ENCODE measurements at places on chromosomes 3 and 15.

GRCh38 chr3:77935418-77935817, 895.5 kb downstream of the ROBO2 start:
- DNase-seq = no peak

GRCh38 chr15:73697033-73697467, 12.9 kb downstream of the CD276 start:
- peak; percentile 88 for DNase-seq

DNA sequence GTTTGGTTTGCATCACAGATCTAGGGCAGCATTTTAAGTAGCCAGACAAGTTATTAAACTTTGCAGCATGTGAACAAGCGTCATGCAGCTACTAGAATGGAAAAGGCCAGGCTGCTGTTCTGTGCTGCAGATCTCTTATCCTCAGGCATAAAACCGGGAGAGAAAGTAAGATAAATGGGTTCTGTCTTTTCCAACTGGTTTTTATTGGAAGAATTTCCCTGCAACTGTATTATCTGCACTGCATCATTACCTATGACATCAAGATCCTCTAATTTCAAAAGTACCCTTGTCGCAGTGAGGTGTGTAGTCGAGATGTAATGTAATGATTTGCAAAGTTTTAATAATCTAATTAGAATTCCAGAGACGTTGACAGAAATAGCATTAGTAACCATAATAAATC, 240.3 kb downstream of the FEZF2 start:
- DNase-seq = no peak

DNA sequence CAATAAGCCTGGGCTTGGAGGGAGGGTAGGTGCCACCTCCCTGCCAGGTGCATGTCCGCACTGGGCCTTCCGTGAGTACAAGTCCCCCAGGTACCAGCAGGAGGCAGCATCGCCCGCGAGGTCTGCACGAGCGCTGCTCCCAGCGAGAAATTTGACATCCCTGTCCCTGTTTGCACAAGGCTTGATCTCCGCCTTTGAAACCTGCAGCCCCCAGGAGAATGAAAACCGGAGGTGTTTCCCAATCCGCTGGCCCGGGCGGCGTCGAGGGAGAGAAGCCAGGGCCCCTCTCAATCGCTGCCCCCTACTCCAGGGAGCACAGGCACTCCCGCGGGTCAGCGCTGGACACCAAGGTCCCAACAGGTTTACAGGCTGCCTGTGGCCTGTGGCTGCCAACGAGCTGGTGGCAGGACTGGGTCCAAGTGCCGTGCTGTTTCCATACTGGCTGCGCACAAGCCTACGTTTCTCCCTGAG, 961 bp downstream of the HAPLN3 start:
- DNase-seq = peak; percentile 92

DNA sequence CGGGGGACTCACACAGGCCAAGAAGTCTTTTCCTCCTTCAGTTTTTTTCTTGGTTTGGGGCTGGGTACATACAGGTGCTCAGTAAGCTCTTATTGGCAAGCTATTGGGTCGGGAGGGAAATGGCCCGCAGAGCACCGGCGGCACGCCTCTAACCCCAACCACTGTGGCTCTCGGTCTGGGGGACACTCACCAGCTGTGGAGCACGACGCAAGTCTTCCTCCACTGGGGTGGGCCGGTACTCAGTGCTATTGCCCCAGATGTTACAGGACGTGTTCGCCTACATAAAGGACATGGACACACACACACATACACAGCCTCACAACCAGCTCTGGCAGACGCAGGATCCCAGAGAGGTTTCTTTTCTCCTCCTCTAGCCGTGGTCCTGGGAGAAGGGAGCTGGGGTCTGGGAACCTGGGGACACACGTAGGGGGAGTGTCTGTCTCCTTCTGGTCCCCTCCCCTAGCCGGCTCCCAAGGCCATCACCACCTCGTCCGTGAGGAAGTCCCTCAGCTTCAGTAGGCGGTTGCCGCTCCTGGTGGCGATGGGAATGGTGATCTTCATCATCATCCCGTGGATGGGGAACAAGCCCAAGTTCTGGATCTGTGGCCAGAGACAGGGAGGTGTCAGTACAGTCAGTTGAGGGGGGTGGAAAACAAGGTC, 33.4 kb downstream of the FEM1B start:
- peak; percentile 6 for DNase-seq

GRCh38 chr3:64502284-64502683, 185.5 kb downstream of the ADAMTS9 start:
- no peak for DNase-seq

DNA sequence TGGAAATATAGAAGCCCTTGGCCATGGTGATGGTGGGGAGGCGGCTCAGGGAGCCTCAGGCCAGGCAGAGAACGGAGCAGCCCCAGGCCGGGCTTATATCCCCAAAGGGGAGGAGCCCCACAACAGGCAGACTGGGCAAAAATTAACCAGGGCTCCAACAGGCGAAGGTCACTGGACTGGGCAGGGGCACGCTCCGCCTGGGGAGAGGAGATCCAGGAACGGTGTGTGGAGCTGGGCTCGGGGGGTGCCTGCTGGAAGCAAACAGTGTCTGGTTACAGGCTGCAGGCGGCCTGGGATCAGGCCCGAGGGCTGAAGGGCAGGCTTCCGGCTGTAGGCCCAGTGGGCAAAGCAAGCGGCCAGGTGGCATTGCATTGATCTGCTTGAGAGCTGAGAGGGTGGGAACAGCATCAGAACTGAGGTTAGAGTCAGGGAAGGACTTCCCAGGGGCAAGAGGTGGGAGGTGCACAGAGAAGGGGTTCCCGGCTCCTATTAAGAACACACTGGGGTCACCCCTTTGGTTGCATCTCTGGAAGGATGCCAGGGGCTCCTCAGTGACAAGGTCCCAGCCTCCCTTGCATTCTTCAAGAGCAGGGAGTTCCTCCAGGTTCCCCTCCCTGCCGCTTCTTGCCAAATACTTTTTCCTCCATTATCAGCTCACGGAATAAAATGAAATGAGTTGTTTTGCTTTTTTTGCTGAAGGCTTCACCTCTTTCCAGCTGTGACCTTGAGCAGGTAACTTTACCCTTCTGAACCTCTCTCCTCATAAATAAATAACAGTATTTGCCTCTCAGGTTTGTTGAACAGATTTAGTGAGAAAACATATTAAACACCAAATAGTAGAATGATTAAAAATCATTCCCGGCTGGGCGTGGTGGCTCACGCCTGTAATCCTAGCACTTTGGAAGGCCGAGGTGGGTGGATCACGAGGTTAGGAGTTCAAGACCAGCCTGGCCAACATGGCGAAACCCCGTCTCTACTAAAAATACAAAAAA, 7.8 kb downstream of the ANPEP start:
- DNase-seq = peak; percentile 3

DNA sequence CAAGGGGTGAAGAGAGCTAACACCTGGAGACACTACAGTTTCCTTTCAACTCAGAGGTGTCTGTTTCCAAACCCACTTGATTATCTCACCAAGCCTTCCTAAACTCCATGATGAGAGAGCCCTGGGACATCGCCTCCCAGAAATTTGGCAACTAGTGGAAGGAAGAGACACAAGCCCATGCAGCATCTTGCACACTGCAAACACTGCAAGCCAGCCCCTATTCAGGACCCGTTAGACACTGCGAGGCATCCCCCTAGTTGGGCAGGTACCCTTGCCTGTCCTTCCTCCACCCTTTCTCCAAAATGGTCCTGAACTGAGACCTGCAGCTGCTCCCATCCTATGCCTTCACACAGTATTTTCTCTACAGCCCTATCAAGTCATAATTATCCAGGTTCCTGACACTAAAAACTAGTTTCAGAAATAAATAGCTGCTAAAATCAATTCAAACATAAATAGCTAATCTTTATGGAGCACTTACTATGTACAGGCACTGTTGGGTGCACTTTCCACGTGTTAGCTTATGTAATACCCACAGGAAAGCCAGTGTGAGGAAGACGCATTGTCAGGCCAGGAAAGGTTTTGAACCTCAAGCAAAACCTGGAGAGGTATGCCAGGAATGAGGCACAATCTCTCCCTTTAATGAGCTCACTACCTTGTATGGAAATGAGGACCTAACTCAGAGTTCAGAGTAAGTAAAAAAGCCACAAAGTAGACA, 2.8 kb downstream of the MAGI1 start:
- no peak for DNase-seq

DNA sequence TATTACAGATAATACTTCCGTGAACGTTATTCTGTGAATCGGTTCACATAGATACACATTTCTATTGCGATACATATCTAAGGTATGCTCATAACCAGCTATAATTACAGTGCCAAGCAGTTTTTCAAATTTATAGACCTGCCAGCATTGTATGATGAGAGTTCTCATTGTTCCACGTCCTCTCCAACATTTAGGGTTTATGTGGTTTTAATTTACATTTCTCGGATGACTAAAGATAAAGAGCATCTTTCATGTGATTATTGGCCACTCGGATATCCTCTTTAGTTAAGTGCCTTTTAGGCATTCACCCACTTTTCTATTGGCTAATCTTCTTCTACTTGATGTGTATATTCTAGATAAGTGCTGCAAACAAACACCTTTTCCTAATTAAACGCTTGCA, 134.7 kb upstream of the CCDC54 start:
- DNase-seq = no peak

DNA sequence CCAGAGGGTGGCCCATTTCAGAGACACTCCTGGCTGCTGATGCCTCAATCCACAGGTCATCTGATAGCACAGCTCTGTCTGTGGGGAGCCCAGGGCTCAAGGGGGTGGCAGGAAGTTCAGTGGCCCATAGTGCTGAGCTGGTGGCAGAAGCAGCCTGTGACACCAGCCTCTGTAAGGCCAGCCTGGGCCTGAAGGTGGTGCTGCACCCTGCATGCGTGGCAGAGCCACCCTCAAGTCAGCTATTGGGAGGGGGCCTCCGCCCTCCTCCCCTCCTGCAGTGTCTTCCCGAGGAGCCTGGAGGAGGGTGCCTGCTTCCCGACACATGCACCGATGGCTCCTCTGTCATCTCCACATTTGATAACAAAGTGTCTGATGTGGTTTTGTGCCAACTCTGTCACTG, 3.0 kb downstream of the PLA1A start:
- peak; percentile 31 for DNase-seq

DNA sequence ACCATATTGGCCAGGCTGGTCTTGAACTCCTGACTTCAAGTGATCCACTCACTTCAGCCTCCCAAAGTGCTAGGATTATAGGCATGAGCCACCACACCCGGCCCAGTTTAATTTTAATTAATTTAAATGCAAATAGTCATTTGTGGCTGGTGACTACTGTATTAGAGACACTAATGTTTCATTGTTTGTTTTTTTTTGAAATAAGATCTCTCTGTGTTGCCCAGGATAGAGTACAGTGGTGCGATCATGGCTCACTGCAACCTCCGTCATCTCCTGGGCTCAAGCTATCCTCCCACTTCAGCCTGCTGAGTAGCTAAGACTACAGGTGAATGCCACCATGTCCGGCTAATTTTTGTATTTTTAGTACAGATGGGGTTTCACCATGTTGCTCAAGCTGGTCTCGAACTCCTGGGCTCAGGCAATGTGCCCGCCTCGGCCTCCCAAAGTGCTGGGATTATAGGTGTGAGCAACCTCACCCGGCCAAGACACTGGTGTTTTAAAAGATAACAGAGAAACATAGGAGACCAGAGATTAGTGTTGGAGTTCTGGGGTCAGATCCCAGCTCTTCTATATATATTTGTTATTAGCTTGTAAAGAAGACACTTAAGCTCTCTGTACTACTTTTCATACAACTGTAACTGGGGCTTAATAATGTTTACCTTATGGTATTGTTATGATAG, 34.5 kb upstream of the RAB11A start:
- DNase-seq = no peak

DNA sequence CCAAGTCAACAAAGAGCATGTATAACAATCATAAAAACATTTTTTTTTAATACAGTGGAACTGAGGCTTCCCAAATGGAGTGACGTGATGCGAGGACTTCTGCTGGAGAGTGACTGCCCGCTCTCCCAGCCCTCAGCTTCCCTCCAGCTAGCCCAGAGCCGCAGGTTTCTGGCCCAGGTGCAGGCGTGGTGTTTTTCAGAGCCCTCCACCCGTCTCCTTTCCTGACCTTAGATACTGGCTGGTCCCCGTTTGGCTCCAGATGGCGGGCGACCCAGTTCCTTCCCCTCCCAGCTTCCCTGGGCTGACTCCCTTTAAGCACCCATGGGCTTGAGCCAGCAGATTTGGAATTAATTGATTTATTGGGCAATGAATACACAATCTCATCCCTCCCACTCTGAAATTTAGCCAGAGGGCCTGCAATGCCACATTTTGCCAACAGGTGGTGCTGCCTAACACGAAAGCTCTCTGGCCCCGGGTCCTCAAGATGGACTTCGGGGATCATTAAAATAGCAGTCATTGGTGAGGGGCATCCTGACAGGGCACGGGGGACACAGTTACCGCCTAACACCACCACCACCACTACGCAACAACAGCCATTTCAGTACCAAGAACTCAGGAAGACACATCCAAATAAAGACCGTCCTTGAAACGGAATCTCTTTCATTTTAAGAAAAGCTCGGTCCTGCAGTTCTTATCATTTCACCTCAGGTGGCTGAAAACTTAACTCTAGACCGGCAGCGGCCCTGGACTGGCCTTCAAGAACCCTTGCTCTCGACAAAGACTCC, 47.5 kb upstream of the MUC4 start:
- peak; percentile 80 for DNase-seq

DNA sequence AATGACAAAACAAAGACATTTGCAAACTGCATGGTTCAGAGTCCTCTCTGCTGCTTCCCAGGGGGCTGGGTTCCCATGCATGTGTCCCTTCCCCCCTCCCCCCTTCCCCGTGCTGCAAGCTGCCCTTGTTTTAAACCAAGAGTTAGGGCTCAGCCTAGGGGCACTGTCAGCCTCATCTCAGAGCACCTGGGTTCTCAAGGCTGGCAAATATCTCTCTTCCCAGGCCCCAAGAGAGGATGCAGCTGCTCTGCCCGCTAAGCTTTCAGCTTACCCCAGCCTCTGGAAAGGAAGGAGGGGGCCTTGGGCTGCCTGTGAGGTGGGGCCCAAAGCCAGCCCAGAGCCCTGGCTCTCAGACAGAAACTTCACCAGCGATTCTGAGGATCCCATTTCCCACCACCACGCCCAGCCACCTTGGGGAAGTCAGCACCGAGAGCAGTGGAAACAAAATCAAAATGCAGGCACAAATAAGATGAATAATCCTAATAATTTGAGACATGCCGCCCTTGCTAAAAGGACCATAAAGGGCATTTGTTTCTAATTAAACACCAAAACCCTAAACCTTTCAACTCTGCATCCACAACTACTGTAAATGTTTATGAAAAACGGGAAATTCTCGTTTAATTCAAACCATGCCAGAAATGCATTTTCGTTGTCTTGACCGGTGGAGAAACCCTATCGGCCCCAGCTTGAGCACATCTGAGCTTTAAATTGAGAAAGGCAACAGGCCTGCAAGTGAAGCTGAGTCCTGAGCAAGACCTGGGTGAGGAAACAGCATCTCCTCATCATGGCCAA, 67.7 kb upstream of the WNT5A start:
- no peak for DNase-seq

DNA sequence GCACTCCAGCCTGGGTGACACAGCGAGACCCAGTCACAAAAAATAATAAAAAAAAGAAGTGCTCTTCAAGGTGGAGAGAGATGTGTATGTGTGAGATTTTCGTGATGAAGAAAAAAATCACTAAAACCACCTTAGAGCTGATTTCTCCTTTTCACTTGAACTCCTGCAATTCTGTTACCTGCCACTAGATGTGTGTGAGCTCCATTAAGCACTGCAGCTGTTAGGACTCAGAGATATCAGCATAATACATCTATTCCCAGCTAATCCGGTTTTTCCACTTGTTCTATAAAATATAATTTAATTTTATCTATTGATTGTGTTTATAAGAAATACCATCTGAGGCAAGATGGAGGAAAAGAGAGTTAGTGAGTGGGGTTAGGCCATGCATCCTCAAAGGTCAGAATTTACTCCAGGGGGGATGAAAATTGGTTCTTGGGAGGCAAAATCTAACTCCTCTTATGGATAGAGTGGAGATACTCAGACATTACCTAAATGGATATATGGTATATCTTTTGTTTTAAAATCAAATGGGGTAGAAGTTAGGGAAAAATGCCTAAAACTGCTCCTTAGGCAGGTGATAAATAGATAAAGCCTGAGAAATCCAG, 152.7 kb downstream of the IL20RB start:
- no peak for DNase-seq
